ENCODE measurements at places on chromosomes 5 and 9. TPM values are rescaled to one million over a fixed set of nuclear protein-coding genes. Genes with fewer than 3 reads are reported as not detected.

The CCDC152 gene
- total RNA-seq = 0.46 TPM

The ADAMTS13 gene
- total RNA-seq = 1.2 TPM

DNA sequence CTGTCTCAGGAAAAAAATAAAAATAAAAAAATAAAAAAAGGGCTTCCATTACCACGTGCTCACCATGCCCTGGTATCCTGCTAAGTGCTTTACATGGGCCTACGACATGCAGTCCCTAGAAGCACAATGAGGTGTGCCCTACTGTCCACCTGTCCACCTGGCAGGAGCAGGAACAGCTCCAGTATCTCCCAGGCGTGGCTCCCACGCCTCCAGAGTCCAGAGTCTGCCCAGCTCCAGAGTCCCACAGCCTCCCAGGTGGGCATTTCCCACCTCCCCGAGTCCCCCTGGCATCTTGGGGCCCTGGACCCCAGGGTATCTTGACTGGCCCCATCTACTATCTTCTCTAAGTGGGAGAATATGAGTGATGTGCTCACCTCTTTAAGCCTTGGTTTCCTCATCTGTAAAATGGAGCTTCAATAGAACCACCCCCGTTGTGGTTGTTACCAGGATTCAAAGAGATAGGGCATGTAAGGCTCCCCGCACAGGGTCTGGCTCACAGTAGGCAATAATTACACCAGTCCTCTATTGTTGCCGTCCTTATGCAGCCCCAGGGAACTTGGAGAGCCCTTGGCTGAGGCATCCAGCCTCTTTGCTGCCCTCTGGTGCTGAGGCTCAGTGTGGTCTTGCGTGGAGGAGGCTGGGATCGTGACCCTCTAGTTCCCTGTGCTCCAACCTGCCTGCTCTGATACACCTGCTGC is 8.9 kb downstream of the CXCL14 start:
- no peaks in the 10 kb centered on the region for H3K4me1 ChIP-seq
- DNase-seq = peak; percentile 66
- no peak overlapping the region for H3K27ac ChIP-seq
- H3K27me3 ChIP-seq = no peaks in the 10 kb centered on the region
- H3K36me3 ChIP-seq = no peaks in the 10 kb centered on the region

The RASGEF1C gene
- 1.1 TPM for total RNA-seq

DNA sequence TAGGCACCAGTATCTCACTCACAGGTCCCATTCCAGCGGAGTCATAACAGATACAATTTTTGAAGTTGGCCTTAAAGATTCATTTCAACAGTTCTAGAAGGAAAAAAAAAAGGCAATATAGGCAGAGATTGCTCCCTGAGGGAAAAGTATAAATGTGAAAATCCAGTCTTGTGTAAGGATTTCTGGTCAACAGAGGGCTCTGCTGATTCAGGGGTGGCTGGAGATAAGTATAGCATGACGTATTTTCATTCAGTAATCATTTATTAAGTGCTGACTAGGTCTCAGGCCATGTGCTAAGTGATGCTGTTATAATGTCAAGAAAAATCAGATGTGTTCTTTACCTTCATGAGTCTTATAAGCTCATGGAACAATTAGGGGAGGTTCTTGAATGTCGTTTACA is 377.3 kb upstream of the MEF2C start:
- H3K4me3 ChIP-seq = no peak overlapping the region
- no peak for DNase-seq
- H3K27ac ChIP-seq = no peak overlapping the region
- no peaks in the 10 kb centered on the region for H3K27me3 ChIP-seq
- H3K36me3 ChIP-seq = no peaks in the 10 kb centered on the region

- H3K27ac ChIP-seq = no peak overlapping the region
- H3K27me3 ChIP-seq = no peaks in the 10 kb centered on the region
- no peak overlapping the region for H3K4me3 ChIP-seq
These were observed 172.3 kb downstream of the PDZD2 start for GRCh38 chr5:31811210-31811609.

DNA sequence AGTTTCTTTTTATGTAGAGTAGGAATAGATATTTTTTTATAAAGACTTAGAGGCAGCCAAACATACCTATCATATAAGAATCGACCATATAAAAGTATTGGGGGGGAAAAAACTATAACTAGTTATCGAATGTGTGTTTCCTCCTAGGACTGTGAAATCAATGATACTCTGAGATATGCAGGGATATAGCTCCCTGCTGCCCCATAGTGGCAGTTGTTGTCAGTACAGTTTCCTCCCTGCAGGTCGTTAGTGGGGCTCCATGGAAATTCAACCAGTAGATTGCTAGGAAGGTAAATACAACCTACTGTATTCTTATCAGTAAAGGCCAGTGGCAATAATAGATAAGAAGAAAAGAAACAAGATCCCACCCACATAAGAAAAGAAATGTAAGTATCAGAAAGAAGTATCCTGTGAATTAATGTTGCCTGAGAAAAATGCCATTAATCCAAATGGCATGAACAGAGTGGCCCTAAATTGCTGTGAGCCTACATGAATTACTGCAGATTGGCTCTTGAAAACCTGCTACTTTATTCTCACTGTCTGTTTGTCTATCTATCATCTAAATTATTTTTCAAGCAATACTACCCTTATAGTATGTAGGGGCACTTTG is 136.9 kb upstream of the FBN2 start:
- no peaks in the 10 kb centered on the region for H3K4me1 ChIP-seq
- DNase-seq = no peak
- no peak overlapping the region for H3K4me3 ChIP-seq
- no peaks in the 10 kb centered on the region for H3K27me3 ChIP-seq
- no peaks in the 10 kb centered on the region for H3K36me3 ChIP-seq
- H3K27ac ChIP-seq = no peak overlapping the region

GRCh38 chr5:129049126-129049799 is 45.3 kb upstream of the ISOC1 start:
- no peak for DNase-seq
- no peaks in the 10 kb centered on the region for H3K36me3 ChIP-seq
- H3K27ac ChIP-seq = no peak overlapping the region
- H3K4me3 ChIP-seq = no peak overlapping the region
- no peaks in the 10 kb centered on the region for H3K4me1 ChIP-seq

- no peak overlapping the region for H3K27ac ChIP-seq
- H3K27me3 ChIP-seq = no peaks in the 10 kb centered on the region
- H3K4me3 ChIP-seq = no peak overlapping the region
- DNase-seq = no peak
- no peaks in the 10 kb centered on the region for H3K4me1 ChIP-seq
These were observed 155.0 kb downstream of the MAN2A1 start for GRCh38 chr5:109844695-109845094.

DNA sequence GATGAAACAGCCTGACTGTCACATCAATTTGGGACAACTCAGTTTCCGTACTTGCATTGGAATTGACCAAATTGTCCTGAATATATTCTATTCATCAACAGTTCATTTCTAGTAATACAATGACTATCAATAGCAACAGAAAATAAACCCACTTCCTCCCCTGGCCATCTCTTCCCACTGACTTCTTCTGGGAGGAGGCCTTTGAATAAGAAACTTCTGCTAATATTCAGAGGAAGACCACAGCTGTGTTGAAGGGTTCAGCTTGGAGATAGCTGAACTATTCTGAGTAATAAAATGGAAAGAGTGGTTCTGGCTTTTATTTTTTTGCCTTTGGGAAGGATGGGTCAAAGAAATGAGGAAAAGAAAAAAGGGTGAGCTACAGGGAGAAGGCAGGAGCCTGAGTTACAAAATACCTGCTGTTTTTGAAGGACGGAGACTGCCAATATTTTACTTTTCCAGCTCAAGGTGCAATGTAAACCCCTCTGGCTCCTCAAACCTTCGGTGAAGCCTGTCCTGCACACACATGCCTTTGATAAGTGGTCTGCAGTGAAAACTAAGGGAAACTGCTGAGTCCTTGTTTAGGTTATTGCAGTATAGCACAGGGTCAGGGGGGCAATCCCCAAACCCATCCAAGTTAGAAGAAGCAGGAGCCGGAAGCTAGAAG is 29.9 kb downstream of the FYB1 start:
- no peaks in the 10 kb centered on the region for H3K36me3 ChIP-seq
- no peak for DNase-seq
- H3K27ac ChIP-seq = peak overlapping the region; percentile 87
- no peak overlapping the region for H3K4me3 ChIP-seq

- H3K4me3 ChIP-seq = no peak overlapping the region
- H3K27ac ChIP-seq = no peak overlapping the region
- no peaks in the 10 kb centered on the region for H3K36me3 ChIP-seq
- H3K4me1 ChIP-seq = peaks cover 1% of the 10 kb centered on the region
These were observed 37.1 kb downstream of the PLPP1 start for GRCh38 chr5:55497712-55498111.

DNA sequence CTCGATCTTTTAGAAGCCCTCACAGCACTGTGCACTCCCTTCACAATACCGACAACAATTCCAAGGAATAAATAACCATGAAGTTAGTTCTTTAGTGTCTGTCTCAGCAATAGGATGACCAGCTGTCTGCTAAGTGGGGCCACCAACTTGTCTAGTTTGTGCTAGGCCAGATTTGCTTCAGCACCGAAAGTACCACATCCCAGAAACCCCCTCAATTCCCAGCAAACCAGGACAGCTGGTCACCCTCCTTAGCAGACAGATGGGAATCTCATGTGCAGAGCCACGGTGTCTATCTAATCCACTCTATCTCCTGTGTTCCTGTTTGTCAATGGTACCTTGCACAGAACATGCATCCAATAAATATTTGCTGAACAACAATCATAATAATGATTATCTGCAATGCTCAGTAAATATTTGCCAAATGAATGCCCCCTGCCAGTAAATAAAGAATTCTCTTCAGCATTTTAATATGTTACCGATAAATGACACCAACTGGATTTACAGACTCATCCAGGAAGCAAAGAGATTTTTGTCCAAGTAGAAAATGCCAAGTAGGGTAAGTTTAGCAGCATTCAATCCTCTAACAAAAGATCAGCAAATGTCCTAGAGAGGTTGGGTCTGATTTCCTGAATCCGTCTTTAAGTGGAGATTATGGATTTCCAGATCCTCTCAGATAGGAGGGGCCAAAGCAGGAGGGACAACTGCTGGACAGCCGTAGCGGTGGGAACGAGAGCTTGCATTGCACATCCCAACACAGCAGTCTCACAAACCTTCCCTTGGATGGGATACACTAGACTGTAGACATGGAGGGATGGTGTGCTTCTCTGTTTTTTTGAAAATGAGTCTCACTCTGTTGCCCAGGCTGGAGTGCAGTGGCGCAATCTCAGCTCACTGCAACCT is 51.9 kb upstream of the ANKRD33B start:
- no peak overlapping the region for H3K27ac ChIP-seq
- no peaks in the 10 kb centered on the region for H3K27me3 ChIP-seq
- H3K4me3 ChIP-seq = no peak overlapping the region
- no peaks in the 10 kb centered on the region for H3K36me3 ChIP-seq

The ADGRD2 gene
- total RNA-seq = not detected

GRCh38 chr5:142210864-142211412 is 102.4 kb downstream of the NDFIP1 start:
- no peaks in the 10 kb centered on the region for H3K36me3 ChIP-seq
- H3K4me3 ChIP-seq = no peak overlapping the region
- no peak for DNase-seq
- no peaks in the 10 kb centered on the region for H3K4me1 ChIP-seq
- no peaks in the 10 kb centered on the region for H3K27me3 ChIP-seq

The FAXDC2 gene
- 28.9 TPM for total RNA-seq

- no peak overlapping the region for H3K4me3 ChIP-seq
- no peaks in the 10 kb centered on the region for H3K27me3 ChIP-seq
- no peaks in the 10 kb centered on the region for H3K36me3 ChIP-seq
- no peak overlapping the region for H3K27ac ChIP-seq
- no peaks in the 10 kb centered on the region for H3K4me1 ChIP-seq
These were observed 57.6 kb downstream of the STARD4 start for GRCh38 chr5:111454776-111455175.

GRCh38 chr9:113634596-113635515 is 171.3 kb downstream of the RGS3 start:
- peak; percentile 20 for DNase-seq
- H3K27ac ChIP-seq = no peak overlapping the region
- no peak overlapping the region for H3K4me3 ChIP-seq
- H3K27me3 ChIP-seq = peaks cover 9% of the 10 kb centered on the region

DNA sequence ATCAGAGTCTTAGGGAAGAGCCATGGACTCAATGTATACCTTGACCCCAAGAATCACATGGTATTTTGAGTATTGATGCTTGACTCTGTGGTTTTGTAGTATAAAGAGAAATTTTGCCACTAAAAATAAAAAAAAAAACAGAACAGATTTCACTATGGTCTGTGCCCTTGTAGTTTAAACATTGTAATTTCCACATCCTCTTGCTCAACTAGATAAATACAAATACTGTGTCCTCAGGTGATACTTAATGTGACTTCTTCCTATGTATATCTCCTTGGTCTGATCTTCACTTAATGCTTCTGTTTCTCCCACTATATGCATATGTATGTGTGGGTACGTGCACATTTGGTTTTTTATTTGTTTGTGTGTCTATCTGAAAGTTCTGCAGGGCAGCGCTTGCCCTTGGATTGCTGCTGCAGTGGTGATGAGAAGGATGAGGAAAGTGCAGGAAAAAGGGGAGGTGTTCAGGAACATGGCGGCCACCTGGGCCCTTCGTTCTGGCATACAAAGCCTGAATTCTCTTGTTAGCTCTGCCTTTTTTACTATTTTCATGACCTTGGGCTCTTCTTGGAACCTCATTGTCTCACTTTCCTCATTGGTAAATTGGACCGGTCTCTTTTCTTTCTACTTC is 222.2 kb downstream of the MAST4 start:
- H3K4me1 ChIP-seq = peaks cover 4% of the 10 kb centered on the region
- no peaks in the 10 kb centered on the region for H3K27me3 ChIP-seq
- no peak overlapping the region for H3K4me3 ChIP-seq
- H3K27ac ChIP-seq = no peak overlapping the region
- no peaks in the 10 kb centered on the region for H3K36me3 ChIP-seq

DNA sequence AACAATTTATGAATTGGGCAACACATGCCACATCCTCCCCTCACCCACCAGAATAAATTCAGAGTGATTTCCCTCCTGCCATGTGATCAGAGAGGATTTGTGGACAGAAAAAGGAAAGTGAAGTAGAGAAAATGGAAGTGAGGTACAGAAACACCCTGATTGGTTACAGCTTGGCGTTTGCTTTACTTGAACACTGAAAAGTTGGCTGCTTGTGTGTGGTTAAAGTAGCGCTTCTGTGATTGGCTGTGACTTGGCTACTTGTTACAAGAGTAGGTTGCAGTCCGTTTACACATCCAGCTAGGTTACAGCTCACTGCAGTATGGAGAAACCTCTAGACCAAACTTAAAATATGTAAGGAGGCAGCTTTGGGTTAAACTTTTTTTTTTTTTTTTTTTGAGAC is 205.2 kb upstream of the ZNF608 start:
- DNase-seq = no peak
- H3K4me1 ChIP-seq = peaks cover 5% of the 10 kb centered on the region
- H3K4me3 ChIP-seq = no peak overlapping the region
- H3K27ac ChIP-seq = peak overlapping the region; percentile 43

Measured in spleen (tissue), 13 donors.